Activated T-cell treated with anti-CD3 and anti-CD28 coated beads for 4 hours (primary cell): ENCODE measurements at places on chromosomes 7 and 10.
A peak's percentile ranks its signal among the peaks of the same experiment; 100 is the strongest.

DNA sequence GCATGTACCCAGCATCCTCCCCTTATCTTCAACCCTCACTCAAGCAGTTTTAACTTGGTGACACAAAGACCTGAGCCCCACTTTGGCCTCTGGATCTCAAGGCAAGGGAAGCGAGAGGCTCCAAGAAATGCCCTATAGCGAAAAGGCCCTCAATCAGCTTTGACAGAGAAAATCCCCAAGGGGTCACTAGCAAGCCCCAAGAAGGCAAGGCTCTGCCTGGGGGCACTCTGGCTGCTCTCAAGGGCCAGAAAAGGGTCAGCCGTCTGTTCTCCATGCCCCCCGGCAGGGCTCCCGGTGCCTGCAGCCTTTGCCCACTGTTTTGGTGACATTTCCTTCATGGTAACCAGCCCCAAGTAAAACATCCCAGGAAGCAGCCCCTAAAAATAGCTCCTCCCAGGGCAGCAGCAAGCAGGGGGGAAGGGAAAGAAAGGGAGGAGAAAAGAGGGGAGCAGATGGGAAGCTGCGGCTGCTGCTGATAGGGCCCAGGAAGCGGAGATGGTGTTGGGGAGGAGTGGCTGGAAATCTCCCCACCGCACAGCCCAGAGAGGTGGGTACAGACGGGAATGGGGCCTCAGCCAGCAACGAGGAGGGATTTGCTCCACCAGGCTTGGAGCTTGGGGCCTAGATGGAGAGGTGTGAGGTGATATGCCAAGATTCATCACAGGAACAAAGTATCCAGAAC, 7.1 kb downstream of the CAMK2G start:
- DNase-seq: no peak

GRCh38 chr7:133330085-133330484, 77.2 kb downstream of the EXOC4 start:
- DNase-seq: no peak

DNA sequence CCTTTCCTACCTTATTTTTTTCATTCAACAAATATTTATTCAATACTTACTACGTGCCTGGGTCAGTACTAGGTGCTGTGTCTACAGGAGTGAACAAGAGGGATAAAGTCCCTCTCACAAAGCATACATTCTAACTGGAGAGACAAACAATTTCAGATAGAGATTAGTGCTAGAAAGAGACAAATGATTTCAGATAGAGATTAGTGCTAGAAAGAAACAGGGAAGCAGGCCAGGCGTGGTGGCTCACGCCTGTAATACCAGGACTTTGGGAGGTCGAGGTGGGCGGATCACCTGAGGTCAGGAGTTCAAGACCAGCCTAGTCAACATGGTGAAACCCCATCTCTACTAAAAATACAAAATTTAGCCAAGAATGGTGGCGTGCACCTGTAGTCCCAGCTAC, 34.6 kb downstream of the RBM28 start:
- DNase-seq: no peak

DNA sequence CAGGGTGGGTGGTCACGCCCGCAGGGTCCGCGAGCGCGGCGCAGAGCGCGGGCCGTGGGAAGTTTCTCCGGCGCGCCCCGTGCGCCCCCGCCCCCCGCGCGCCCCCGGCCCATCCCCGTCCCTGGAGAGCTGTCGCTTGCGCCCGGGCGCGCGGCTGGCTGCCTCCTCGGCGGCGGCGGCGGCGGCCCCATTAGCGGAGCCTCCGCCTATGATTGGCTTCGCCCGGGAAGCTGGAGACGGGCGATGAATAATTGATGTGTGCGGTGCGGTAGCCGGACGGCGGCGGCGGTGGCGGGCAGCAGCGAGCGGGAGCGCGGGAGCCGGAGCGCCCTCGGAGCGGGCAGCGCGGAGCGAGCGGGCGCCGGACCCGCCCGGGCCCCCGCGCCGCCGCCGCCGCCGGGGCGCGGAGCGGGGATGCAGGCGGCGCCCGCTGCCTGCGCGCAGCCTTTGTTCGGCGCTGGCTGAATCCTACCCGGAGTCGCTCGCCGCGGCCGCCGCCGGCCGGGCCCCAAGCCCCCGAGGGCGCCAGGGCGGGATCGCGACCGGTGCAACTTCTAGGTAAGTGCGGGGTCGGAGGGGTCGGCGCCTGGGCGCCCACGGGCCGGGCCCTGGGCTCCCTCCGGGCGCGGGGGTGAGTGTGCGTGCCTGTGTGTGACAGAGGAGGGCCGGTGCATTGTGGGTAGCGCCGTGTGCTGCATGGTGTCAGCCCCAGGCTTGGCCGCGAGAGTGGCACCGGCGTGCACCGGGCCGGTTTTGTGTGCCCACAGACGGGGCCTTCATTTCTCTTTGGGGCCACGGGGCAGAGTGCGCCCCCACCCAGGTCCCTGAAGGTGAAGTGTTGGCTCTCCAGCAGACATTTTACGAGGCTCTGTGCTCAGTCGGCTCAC, 103.8 kb upstream of the PPIF start:
- DNase-seq: peak; percentile 33

- no peak for DNase-seq
These were observed 410.0 kb downstream of the TCERG1L start for GRCh38 chr10:130901311-130902165.
